ENCODE measurements at places on chromosomes 12 and 14. TPM values are rescaled to one million over a fixed set of nuclear protein-coding genes. Genes with fewer than 3 reads are reported as not detected.

Gene IGF1
- 22.9 TPM for total RNA-seq

GRCh38 chr12:24840046-24840800 is 108.7 kb downstream of the BCAT1 start:
- H3K27ac ChIP-seq: no peak overlapping the region
- no peaks in the 10 kb centered on the region for H3K4me1 ChIP-seq
- DNase-seq: no peak
- peaks cover 2% of the 10 kb centered on the region for H3K36me3 ChIP-seq

DNA sequence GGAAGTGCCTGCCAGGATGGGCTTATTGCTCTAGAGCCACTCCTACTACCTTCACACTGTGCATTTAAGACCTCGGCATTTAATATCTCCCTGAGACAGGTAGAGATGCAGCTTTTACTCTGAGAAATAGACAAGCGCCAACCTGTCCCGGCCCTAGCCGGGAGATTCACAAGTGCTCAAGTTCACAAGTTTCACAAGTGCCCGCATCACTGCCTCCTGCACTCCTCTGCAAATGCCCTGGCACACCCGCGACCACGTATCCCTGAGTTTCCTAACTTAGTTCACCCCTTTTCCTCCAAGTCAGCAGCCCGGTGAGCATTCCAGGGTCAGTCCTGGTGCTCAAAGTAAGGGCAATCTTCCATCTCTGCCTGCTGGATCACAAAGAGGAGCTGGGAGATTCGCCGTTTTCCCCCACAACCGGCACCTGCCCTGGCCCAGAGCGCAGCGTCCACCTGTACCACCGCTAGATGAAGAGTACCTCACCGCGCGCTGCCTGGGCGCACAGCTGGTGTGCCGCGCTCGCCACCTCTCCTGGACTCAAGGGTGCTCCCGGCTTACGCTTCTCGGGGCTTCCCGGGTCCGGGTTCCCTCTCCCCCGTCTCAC is 5.0 kb upstream of the SLC38A4 start:
- peak overlapping the region; percentile 19 for H3K4me3 ChIP-seq
- H3K27me3 ChIP-seq: peaks cover 58% of the 10 kb centered on the region
- no peak overlapping the region for H3K27ac ChIP-seq
- H3K36me3 ChIP-seq: no peaks in the 10 kb centered on the region

Gene SCYL2
- 45.2 TPM for total RNA-seq

DNA sequence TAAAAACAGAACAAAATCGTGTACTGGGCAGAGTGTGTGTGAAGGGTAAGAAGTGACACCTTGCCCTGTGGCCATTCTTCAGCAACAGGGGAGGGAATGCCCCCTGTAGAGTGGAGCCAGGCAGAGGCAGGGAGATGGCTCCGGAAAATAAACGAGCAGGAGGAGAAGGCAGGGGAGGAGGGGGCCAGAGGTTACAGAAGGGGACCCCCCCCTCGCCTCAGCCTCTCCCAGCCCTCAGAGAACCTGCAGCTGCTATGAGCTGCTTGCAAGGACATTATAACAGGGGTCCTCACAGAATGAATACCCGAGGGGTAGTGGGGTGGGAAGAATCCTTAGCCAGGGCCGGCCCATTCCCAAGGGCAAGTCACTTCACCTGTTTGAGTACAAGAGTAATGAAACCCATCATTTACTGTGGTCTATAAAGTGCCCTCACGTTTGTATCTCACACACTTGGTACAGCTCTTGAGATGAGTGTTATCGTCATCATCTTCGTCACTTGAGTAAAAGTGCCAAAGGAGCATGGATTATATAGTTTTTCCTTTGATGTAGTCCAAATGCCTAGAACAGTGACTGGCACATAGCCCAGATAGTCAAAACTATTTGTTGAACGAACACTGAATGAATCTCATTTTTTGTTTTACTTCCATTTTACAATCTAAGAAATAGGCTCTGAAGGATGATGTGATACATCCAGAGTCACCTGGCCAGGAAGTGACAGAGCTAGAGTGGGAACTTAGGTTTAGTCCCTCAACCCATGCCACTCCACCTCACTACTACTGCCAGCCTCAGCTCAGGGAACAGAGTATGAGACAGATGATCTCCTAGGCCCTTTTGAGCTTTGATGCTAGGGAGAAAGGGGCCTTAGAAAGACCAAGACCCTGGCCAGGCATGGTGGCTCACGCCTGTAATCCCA is 14.5 kb downstream of the SCNN1A start:
- H3K4me1 ChIP-seq: peaks cover 8% of the 10 kb centered on the region
- H3K27me3 ChIP-seq: peaks cover 10% of the 10 kb centered on the region
- no peaks in the 10 kb centered on the region for H3K36me3 ChIP-seq
- H3K4me3 ChIP-seq: no peak overlapping the region
- DNase-seq: no peak

DNA sequence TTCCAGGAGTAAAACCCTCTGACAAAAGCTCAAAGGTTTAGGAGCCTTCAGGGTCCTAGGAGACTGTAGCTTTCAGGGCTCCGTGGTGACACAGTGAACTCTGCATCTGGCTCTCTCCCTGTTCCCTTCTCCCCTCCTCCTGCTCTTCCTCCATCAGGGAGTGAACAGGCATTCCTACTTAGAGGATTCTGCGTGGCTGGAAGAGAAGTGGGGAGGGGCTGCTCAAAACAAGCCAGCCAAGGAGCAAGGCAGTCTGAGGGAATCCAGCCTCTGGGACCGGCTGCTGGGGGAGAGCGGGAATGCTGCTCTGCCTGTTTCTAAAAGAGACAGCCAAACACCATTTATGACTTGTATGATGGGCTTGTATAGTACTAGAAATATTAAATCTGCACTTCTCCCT is 49.5 kb downstream of the RBMS2 start:
- no peaks in the 10 kb centered on the region for H3K27me3 ChIP-seq
- no peak for DNase-seq
- H3K4me1 ChIP-seq: no peaks in the 10 kb centered on the region
- H3K4me3 ChIP-seq: no peak overlapping the region
- peaks cover 13% of the 10 kb centered on the region for H3K36me3 ChIP-seq

Gene EPYC
- total RNA-seq: not detected

- DNase-seq: no peak
- peaks cover 7% of the 10 kb centered on the region for H3K4me1 ChIP-seq
- peaks cover 43% of the 10 kb centered on the region for H3K36me3 ChIP-seq
- H3K4me3 ChIP-seq: no peak overlapping the region
- no peaks in the 10 kb centered on the region for H3K27me3 ChIP-seq
These were observed 36.3 kb downstream of the LGMN start for GRCh38 chr14:92711976-92712653.

DNA sequence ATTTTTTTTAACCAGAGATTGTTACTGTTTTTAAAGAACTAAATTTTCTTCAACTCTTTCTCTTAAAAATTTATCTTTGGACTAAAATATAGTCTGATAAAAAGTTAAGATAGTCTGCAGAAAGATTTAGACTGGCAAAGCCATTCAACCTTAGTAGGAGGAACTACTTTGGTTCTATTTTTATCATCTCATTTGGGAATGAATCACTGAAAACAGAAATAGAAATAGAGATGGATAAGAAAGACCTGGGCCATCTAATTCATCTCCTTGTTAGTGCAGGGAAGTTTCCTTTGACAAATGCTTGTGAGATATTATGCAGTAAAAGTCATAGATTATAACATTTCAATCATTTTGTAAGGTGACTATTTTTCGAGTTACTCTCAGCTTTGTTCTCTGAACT is 263.2 kb upstream of the NPAS3 start:
- no peak overlapping the region for H3K27ac ChIP-seq
- H3K4me3 ChIP-seq: no peak overlapping the region
- H3K36me3 ChIP-seq: no peaks in the 10 kb centered on the region

- H3K4me3 ChIP-seq: no peak overlapping the region
- no peaks in the 10 kb centered on the region for H3K4me1 ChIP-seq
- no peak for DNase-seq
- no peaks in the 10 kb centered on the region for H3K27me3 ChIP-seq
- H3K36me3 ChIP-seq: no peaks in the 10 kb centered on the region
These were observed 102.0 kb downstream of the PEBP1 start for GRCh38 chr12:118237908-118238307.

Gene ANO4
- total RNA-seq: 47.1 TPM

GRCh38 chr12:127941332-127941731 is 325.6 kb upstream of the TMEM132C start:
- H3K4me3 ChIP-seq: no peak overlapping the region
- no peaks in the 10 kb centered on the region for H3K36me3 ChIP-seq
- H3K27me3 ChIP-seq: no peaks in the 10 kb centered on the region
- no peak overlapping the region for H3K27ac ChIP-seq

GRCh38 chr14:34171431-34172172 is 220.7 kb upstream of the EGLN3 start:
- H3K27me3 ChIP-seq: no peaks in the 10 kb centered on the region
- no peak overlapping the region for H3K27ac ChIP-seq
- H3K36me3 ChIP-seq: no peaks in the 10 kb centered on the region
- H3K4me1 ChIP-seq: peaks cover 3% of the 10 kb centered on the region
- H3K4me3 ChIP-seq: no peak overlapping the region
- DNase-seq: no peak

- no peaks in the 10 kb centered on the region for H3K4me1 ChIP-seq
- H3K36me3 ChIP-seq: no peaks in the 10 kb centered on the region
- H3K27me3 ChIP-seq: no peaks in the 10 kb centered on the region
These were observed 460.1 kb downstream of the MED13L start for GRCh38 chr12:115817389-115817788.

DNA sequence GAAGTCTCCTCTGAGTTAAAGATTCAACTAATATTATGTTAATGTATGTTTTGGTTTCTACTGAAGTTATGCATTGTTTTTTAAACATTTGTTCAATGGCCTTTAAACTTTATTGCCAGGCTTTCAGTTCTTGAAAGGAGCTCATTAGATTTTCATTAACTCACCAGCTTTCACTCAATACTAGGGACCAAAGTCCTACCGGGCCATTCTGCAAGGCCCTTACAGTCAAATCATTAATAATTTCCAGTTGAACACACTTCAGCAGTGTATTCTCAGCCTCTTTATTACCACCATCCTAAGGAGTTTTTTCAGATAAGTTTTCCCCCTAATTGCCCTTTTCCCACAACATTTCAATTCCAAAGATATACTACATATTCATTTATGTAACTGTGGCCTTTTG is 409.2 kb downstream of the DIO2 start:
- no peak for DNase-seq
- no peak overlapping the region for H3K27ac ChIP-seq
- no peaks in the 10 kb centered on the region for H3K4me1 ChIP-seq
- H3K27me3 ChIP-seq: no peaks in the 10 kb centered on the region
- H3K4me3 ChIP-seq: no peak overlapping the region
- no peaks in the 10 kb centered on the region for H3K36me3 ChIP-seq

GRCh38 chr12:52969166-52969795 is 20.4 kb downstream of the KRT18 start:
- H3K4me1 ChIP-seq: peaks cover 19% of the 10 kb centered on the region
- peaks cover 8% of the 10 kb centered on the region for H3K27me3 ChIP-seq
- no peaks in the 10 kb centered on the region for H3K36me3 ChIP-seq
- H3K27ac ChIP-seq: no peak overlapping the region

DNA sequence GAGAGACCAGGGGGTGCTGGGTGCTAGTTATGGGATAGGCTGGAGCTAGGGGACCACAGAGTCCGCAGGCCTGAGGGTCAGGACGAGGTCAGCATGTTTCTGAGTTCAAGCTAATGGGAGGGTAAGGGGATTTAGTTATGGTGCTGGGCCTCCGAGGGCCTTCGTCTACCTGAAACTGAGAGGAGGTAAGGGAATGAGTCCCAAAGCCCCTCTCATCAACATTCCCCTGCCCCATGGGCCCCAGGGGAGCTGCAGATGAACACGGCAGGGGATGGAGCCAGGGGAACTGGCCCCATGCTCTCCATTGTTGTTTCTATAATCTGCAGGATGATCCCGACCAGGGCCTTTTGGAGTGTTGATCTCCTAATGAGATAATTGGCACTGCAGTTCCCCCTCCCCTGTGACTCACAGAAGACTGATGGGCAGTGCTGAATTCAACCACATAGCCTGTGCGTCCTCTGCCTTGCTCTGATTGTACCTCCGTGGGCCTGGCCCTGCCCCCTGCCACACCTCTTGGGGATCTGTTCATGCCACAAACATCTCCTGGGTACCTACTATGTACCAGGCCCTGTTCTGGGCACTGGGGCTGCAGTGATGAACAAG is 21.4 kb downstream of the FAIM2 start:
- no peak overlapping the region for H3K4me3 ChIP-seq
- peaks cover 52% of the 10 kb centered on the region for H3K36me3 ChIP-seq
- H3K27me3 ChIP-seq: peaks cover 2% of the 10 kb centered on the region
- DNase-seq: no peak

Gene MRPL42
- total RNA-seq: 70.8 TPM

Gene CIDEB
- 14.8 TPM for total RNA-seq

DNA sequence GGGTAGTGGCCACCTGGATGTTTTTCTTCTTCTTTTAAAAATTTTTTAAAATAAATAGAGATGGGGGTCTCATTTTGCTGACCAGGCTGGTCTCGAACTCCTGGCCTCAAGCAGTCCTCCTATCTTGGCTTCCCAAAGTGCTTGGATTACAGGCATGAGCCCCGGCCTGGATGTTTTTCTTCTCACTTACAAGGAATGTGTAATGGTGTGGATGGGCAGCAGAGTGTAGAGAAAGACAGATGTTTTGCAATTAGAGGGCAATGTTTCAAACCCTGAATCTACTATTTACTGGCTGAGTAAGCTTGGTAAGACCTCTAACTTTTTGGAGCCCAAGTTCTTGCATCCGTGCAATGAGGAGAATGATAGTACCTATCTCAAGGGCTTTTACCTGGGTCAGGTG is 48.1 kb downstream of the ADCK1 start:
- no peak for DNase-seq
- no peak overlapping the region for H3K27ac ChIP-seq
- no peak overlapping the region for H3K4me3 ChIP-seq

DNA sequence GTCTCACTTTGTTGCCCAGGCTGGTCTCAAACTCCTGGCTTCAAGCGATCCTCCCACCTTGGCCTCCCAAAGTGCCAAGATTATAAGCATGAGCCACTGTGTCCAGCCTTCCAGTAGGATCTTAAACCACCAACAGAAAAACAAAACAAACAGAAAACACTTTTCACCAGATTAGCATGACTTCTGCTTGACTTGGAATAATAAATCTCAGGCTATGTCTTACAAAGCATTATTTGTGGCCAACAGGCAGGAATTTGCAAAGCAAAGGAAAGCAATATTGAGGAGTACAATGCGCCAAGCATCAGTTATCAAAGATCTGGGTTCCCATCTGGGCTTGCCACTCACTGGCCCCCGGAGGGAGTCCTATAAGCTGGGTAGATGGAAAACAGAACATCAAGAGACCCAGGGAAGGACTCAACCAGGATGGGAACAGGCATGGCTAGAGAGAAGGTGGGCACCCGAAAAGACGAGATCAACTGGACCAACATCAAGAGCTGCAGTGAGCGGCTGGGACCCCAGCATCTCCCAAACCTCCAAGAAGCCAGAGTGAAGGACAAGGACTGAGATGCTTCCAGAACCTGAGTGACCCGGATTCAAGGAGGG is 101.2 kb downstream of the TMEM30B start:
- H3K4me3 ChIP-seq: no peak overlapping the region
- no peaks in the 10 kb centered on the region for H3K36me3 ChIP-seq
- peaks cover 10% of the 10 kb centered on the region for H3K4me1 ChIP-seq
- DNase-seq: no peak
- no peak overlapping the region for H3K27ac ChIP-seq

Gene ACOT6
- 0.11 TPM for total RNA-seq

DNA sequence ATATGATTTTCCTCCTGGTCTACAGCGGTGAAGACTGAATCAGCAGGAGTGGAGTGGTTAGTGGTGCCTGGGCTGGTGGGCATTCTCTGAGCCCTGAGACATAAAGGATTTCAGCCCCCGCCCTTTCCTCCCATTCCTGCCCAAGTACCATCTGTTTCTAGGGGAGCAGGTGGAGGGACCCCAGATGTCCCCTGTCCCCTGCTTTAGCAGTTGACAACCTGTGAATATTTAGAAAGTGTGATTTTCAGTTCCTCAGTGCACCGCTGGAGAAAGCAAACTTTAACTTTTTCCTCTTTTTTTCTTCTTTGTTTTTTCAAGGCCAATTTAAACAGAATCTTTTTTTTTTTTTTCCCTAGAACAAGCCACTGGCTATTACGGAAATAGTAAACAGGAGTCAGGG is 163.8 kb upstream of the MYL2 start:
- H3K36me3 ChIP-seq: no peaks in the 10 kb centered on the region
- DNase-seq: no peak
- H3K4me1 ChIP-seq: no peaks in the 10 kb centered on the region
- no peaks in the 10 kb centered on the region for H3K27me3 ChIP-seq

All from spinal cord (tissue), 10 donors.